ENCODE measurements at places on chromosomes 6 and 20.

DNA sequence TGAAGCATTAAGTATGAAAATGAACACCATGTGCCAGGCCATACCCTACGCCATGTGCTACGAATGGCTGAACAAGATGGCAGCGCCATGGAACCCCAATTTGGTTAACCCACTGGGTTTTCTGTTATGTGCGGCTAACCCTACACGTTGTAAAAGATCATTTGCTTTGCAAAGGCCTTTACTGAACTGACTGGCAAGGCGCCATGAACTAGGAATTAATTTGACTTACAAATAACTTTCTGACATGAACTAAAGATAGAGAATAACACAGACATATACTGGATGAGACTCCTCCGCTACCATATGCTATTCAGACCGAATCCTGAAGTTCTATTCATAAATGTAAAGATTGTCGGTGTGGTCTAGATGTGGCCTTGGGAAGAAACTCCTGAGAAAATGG lies 3.9 kb downstream of the CNKSR3 start:
- DNase-seq, result no peak

DNA sequence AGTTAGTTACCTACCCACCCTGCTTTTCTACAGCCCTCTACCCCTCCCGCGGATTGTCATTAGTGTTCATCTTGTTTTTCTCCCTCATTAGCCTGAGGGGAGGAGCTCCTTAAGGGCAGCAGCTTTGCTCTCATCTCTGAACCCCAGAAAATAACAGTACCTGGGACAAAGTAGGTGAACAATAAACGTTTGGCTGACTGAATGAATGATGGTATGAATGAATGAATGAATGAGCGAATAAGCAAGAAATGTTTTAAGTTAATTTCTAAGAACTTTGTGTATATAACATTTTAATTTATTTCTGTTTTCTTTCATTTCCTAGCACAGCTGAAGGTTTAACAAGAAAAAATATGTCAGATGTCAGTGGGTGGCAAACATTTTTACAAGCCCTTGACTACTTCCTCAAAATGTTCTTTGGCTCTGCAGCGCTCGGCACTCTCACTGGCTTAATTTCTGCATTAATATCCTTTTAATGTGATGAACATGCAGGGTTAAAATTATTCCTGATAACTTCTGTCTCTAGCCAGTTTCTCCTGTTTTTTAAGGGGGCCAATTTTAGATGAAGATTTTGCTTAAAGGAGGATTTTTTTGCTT lies 50.1 kb downstream of the SLC9A8 start:
- DNase-seq, result no peak

DNA sequence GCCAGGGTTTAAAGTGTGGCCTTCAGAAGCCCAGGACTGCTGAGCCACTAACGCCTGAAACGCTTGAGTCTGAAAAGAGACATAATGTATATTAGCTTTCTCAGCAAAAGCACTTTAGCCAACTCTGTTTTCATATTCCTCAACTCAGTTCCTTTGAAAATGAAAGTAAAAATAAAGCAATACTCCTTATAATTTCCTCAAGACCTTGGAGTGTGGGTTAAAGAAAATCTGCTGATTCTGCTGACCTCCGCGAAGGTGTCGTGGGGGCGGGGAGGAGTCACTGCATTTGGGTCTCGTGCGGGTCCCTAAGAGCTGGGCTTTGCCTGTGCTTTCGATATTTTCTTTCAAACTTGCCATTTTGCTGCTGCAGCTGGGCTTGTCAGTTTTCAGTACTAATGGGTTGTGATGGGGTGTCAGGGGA lies 142.2 kb upstream of the ARID1B start:
- DNase-seq, result no peak

- DNase-seq, result peak; percentile 4
Measured at GRCh38 chr6:118783931-118784550, 109.9 kb upstream of the ASF1A start.

GRCh38 chr6:36758516-36759147 lies 61.0 kb downstream of the RAB44 start:
- no peak for DNase-seq
